ENCODE measurements at places on chromosomes 6 and 20.

- DNase-seq, result no peak
Measured at GRCh38 chr6:56036916-56037600, 161.7 kb upstream of the BMP5 start.

DNA sequence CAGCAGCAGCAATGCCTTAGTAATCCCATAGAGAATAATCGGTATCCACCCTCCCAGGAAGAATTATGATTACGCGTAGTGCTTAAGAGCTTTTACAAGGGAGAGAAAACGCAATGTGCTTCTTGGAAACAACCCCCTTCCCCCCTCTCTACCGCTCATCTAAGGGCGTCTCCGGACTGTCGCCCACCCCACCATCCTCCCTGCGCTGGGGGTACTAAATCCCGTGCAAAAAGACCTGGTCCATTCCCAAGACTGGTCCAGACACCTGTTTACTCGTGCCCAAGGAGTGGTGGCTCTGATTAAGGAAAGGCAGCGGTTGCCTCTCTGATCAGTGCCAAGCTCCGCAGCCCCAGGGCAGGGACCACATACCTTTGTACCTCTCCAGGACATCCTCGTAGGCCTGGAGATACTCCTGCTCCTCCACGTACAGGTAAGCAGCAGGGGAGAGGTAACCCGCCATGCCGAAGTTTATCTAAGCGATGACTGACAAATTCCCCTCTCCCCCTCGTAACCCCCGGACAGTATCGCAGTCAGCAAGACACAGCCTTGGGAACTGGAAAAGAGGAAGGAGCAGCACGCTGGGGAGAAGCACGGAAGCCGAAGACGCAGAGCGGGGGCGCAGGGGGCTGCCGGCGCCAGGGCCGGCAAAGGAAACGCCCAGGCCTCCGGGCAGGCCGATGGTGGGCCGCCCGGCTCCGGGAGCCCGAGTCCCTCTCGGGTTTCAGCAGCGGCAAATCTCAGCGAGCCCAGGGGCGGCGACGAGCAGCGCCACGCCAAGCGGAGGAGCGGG, 112.0 kb upstream of the BEND6 start:
- DNase-seq, result peak; percentile 85

DNA sequence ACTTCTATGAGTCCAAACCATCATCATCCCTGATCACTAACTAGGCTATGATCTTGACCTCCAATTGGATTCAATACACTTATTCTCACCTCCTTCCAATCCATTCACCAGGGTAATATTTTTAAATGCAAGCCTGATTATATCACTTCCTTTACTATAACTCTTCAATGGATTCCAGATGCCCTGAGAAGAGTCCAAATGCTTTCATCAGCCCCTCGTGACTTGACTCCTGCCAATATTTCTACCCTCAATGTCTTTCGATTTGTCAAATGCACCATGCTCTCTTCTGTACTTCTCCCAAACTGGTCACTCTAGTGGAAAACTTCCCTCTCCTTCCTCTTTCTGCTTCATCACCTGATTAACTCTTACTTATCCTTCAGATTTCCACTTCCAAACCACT, 70.8 kb downstream of the CD164 start:
- DNase-seq, result no peak

DNA sequence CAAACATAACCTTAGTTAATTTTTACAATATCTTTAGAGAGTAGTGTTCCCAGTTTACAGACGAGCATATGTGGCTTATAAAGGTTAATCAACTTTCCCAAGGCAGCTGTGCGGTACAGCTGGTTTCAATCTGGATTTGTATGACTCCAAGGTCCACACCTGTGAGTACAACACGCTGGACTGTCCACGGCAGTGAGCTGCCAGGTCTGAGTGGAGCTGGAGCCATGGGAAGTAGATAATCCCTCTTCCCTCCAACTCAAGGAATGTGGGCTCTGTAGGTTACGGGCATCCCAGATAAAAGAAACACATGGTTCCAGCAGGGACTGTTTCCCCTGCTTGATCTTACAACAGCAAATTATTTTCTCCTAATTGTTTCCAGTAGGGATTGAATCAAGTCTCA, 102.2 kb downstream of the SOD2 start:
- no peak for DNase-seq

DNA sequence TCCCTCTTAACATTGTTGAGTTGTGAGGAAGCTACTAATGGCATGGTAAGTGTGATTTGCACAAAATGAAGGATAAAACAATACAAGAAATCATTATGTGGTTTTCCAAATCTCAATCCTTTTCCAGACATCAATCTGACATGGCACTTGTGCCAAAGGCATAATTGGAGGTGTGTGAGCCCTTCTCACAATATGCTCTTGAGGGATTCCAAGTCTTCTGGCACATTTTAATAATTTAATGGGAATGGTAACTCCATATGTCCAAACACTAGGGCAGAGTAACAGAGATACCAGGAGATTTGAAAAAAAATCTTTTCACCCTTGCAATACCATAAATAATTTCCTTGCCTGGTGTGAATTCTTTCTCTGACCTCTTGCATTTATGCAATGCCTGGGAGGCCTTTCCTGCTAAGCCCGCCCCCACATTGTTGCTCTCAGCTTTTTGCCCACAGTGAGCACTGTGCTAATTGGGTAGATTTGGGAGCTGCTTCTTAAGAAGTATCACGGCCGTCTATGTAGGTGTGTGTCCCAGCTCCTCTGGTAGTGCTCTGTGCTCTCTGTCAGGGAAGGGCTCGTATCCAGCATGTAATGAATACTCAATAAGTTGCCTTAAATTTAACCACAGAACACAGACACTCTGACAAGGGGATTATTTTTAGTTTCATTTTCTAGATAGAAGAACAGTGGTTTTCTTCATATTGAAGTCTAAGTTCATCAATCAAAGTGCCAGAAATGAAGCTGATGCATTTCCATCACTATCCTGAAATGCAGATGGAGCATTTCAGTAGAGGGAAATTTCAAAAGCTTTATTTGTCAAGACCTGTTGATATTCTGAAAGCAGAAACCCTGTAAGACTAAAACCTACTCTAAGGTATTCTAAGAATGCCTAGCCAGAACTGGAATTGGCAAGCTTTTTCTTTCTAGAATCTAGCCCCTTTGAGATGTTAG, 54.4 kb upstream of the CEP85L start:
- peak; percentile 42 for DNase-seq

Measured in KBM-7 (cell line).